ENCODE measurements at places on chromosomes 11 and 22.

DNA sequence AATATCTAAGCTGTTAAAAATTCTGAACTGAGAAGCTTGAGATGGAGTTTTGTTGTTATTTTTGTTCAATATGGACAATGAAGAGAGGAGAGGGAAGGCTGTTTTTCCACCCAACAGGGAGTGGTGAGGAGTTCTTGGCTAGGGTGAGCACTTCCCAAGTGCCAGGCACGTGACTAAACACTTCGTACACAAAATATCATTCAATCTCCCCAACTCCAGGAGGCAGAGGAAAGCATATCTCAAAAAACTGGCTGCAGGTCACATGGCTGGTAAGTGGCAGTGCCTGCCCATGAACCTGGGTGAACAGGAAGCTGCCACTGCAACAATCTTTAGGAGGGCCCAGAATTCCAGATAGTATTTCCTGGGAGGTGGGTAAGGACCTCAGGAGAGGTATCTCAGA, 11.6 kb downstream of the ELF5 start:
- no peak for DNase-seq

DNA sequence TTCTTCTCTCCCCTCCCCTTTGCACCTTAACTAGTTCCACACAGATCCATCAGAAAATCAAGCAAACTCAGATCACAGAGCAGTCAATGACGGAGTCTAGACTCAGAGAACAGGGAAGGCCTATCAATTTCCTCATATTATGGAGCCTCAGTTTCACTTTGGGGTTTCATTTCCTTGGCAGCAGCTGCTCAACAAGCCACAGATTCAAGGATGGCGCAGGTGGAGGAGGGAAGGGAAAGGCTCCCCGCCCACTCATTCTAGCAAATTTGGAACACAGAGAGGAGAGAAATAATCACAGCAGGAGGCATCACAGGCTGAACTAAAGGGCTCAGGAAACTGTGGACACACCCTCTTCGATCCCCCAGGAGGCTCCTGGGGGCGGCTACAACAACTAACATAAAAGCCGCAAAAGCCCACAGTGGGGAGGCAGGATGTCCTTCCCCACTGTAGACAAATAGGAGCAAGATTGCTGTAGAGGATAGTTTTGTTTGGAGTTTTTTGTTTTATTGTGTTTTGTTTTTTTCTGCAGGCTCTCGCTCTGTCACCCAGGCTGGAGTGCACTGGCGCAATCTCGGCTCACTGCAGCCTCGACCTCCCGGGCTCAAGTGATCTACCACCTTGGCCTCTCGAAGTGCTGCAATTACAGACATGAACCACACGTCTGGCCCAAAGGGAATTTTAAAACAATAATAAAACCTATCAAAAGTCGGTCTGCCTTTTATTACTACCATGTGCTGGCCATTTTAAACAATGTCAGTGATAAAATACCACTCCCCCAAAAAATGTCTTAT, 3.4 kb downstream of the PLAAT3 start:
- DNase-seq: peak; percentile 52

DNA sequence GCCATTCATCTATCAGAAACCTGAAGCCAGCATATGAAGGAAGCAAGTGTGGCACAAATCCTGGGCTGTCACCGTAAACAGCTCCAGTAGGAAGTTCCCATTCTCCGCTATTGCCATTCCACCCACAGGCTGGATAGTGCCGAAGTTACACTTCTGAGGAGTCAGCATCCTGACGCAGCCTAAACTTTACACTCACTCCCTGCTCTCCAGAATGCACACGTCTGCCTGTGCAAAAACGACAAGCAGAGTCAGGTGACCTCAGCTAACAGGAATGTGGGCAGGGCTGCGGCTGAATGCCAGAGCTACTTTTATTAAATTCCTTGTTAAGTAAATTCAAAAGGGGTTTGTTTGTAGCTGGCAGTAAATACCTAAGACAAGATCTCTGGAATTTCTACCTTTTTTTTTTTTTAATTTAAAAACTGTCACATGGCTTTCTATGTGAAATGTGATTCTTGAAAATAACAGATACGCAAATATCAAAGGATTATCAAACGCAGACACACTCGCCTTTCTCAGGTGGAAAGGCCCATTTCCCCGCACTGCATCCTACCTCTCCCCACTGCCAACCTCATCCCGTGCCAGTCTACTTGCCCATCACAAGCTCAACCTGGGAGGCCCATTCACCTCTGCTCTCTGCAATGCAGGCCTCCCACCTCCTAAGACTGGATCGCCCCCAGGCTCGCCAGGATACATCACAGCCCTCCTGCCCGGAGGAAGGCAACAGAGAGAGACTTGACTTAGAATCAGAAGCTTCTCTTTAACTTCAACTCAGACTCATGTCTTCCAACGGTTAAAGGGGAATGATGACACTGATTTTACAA, 33.5 kb downstream of the NFRKB start:
- DNase-seq: peak; percentile 96

DNA sequence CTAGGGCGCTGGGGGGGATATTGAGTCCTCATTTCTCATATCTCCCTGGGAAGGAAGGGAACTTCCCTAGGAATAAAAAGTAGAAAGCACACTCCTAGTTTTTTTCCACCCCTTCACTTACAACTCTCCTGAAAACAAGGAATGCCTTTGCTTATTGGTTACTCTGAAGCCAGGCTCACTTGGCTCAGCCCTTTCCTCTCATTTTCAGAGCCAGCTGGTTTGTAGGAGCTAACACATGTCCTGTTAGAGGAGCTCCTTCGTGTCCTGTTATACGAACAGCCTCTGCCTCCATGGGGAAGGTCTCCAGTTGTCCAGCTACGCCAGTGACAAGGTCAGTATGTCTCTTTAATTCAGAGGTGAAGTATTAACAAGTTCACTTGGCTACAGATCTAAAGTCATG, 17.6 kb downstream of the ALKBH8 start:
- DNase-seq: no peak

All from fibroblast of skin of back (primary cell).